ENCODE measurements at places on chromosomes 13 and 19. TPM values are rescaled to one million over a fixed set of nuclear protein-coding genes. Genes with fewer than 3 reads are reported as not detected.

The ZNF534 gene
- total RNA-seq: not detected

The EBI3 gene
- 1.7 TPM for total RNA-seq

The DCT gene
- total RNA-seq: 1.4 TPM

The ACER1 gene
- total RNA-seq: not detected

The ZNF382 gene
- 20.7 TPM for total RNA-seq

The SNRPA gene
- total RNA-seq: 55.7 TPM

The ACP7 gene
- total RNA-seq: not detected

The CCDC9 gene
- 33.1 TPM for total RNA-seq

The AMER2 gene
- total RNA-seq: 2.4 TPM

The TBXA2R gene
- total RNA-seq: 0.36 TPM

The HSD17B14 gene
- 16.9 TPM for total RNA-seq

The ZNF749 gene
- total RNA-seq: 4.5 TPM

The COMP gene
- total RNA-seq: 0.54 TPM

The CCL25 gene
- total RNA-seq: not detected

The LRP3 gene
- total RNA-seq: 22.7 TPM

The ATP7B gene
- 6.1 TPM for total RNA-seq

The EMC10 gene
- 39.0 TPM for total RNA-seq

The LRG1 gene
- total RNA-seq: 0.36 TPM

The FCAR gene
- total RNA-seq: not detected

The CD33 gene
- total RNA-seq: 3.6 TPM

The MUC16 gene
- not detected for total RNA-seq

The HCN2 gene
- 0.54 TPM for total RNA-seq

The SLC25A41 gene
- not detected for total RNA-seq

The NKPD1 gene
- total RNA-seq: not detected

The LILRB3 gene
- 12.5 TPM for total RNA-seq

The KLK4 gene
- not detected for total RNA-seq

Data from sigmoid colon (tissue), 7 donors.